Stimulated activated CD4-positive, alpha-beta T cell treated with anti-CD3 and anti-CD28 coated beads, Interleukin-1b, Interleukin-23, amount 100 ng/mL, for 1 hour (primary cell): ENCODE measurements at places on chromosomes 2 and 18.

GRCh38 chr2:74957886-74958273 lies 563 bp upstream of the POLE4 start:
- DNase-seq, result no peak

DNA sequence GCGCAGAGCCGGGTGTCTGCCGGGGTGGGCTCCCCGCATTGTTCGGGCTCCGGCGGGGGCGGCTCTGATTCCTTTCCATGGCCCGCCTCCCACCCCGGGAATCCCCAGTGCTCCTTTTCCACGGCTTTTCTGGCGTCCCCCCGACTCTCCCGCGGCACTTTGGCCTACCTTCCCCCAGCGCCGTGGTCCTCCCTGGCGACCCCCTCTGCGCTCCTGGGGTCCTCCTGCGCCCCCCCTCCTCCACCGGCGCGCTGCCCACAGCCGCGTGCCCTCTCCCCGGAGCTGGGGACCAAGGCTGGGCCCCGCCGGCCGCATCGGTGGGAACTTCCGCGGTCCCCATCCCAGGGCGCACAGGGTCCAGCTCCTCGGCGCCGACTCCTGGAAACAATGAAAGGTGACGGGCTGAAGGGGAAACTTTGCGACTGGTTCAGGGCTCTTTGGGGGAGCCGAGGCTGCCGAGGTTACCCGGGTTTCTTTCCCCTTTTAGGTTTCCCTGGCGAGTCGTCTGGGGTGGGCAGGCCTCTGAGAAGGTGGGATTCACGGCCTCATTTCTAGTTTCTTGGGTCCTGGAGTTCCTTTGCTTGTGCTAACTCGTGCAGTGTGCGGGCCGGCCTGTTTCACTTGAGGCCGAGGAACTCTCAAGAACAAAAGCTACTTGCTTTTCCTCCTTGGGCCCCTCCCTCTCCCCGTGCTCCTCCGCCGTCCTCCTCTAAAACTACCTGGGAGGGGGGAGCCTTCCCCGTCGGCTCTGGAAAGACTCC lies 2.2 kb downstream of the TGIF1 start:
- DNase-seq, result no peak

- no peak for DNase-seq
Observed at GRCh38 chr2:106948540-106948939, 62.6 kb upstream of the ST6GAL2 start.

DNA sequence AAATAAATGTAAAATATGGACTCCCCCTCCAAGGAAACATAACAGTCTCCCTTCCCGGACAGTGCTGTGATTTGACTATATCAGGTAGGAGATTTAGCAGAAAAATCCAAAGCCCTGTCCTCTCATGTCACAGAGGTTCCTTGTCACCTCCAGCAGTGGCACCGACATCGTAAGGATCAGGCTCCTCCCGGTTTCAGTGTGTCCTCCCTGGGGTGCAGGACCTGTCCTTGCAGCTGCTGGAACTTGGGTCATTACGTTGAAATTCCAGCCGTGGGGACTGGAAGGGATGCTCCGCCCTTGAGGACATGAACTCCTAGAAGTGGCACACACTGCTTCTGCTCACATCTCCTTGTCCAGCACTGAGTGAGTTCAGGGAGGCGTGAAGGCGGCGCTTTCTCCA lies 101.1 kb upstream of the ODC1 start:
- no peak for DNase-seq
